Thyroid gland (tissue), 4 donors: ENCODE measurements at places on chromosomes 6 and 20. TPM values are rescaled to one million over a fixed set of nuclear protein-coding genes. Genes with fewer than 3 reads are reported as not detected.
A peak's percentile ranks its signal among the peaks of the same experiment; 100 is the strongest.

Gene DCDC2
- 12.5 TPM for total RNA-seq

GRCh38 chr6:18215436-18215835 is 48.9 kb downstream of the DEK start:
- no peak for DNase-seq

Gene DACT2
- not detected for total RNA-seq

GRCh38 chr6:91279740-91280493 is 693.0 kb upstream of the MAP3K7 start:
- DNase-seq, result no peak

DNA sequence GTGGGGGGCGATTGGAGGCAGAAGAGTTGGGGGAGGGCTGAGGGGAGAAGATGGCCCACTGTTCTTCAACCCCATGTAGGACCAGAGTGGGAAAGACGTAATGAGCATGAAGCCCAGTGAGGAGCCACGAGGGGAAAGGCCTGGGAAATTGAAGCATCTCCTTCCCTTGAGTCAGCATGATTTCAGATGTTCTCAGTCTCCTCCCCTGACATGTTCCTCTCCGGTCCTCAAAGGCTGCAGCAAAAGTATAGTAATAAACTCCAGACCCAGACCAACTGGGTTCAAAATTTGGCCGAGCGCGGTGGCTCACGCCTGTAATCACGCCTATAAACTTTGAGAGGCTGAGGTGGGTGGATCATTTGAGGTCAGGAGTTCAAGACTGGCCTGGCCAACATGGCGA is 1.9 kb upstream of the NFKBIE start:
- DNase-seq, result no peak

Gene SLC12A5
- total RNA-seq, result not detected

Gene SLC13A3
- 4.2 TPM for total RNA-seq

GRCh38 chr6:32658268-32658897 is 8.1 kb downstream of the HLA-DQB1 start:
- no peak for DNase-seq

DNA sequence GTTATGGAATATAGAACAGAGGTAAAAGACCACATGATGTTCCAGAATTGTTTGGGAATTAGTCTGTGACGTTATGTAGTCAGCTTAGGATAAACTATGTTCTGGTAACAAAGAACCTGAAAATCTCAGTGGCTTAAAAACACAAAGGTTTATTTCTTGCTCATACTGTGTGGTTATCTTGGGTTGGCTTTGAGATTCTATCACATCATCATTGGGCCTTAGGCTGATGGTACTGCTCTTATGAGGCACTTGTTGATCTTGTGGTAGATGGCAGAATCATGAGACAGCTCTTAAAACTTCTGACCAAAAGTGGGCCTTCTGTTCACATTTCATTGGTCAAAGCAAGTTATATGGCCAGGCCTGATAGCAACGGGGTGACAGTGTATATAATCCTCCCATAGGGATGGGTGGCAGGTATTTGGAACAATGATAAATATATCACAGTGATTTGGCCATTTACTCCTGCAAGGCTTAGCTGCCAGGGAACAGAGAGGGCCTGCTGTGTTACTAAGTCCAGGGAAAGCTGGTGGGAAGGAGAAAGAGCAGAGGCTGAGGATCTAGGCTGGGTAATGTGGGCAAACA is 13.5 kb downstream of the DHX35 start:
- DNase-seq, result no peak

GRCh38 chr20:62711703-62712101 is 3.1 kb downstream of the NTSR1 start:
- DNase-seq, result no peak

Gene COL11A2
- total RNA-seq, result 2.3 TPM

- DNase-seq, result no peak
Observed at GRCh38 chr6:129749749-129750120, 39.8 kb upstream of the ARHGAP18 start.

GRCh38 chr20:24835195-24835594 is 113.9 kb upstream of the CST7 start:
- DNase-seq, result no peak

- DNase-seq, result no peak
Observed at GRCh38 chr6:104633125-104633524, 226.6 kb downstream of the HACE1 start.

- peak; percentile 9 for DNase-seq
Observed at GRCh38 chr20:2237059-2237458, 58.7 kb upstream of the TGM3 start.

- no peak for DNase-seq
Observed at GRCh38 chr20:7361321-7361720, 578.9 kb downstream of the HAO1 start.
